Stimulated activated CD8-positive, alpha-beta memory T cell treated with anti-CD3 and anti-CD28 coated beads, Interleukin-4, amount 100 ng/mL, for 4 hours (primary cell): ENCODE measurements at places on chromosomes 1 and 21.

- DNase-seq = no peak
Observed at GRCh38 chr1:210935905-210936304, 198.0 kb downstream of the KCNH1 start.

DNA sequence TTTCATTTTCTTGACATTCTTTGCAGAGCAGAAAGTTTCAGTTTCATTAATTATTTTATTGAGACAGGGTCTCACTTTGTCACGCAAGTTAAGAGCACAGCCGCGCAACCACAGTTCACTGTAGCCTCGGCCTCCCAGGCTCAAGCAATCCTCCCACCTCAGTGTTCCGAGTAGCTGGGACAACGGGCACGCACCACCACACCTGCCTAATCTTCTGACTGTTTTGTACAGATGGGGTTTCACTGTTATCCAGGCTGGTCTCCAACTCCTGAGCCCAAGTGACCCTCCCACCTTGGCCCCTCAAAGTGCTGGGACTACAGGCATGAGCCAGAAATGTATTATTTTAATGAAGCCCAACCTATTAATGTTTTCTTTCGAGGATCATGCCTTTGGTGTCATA lies 3.0 kb upstream of the SPATC1L start:
- DNase-seq = no peak

GRCh38 chr1:17192394-17193221 lies 12.3 kb upstream of the PADI1 start:
- DNase-seq = no peak

DNA sequence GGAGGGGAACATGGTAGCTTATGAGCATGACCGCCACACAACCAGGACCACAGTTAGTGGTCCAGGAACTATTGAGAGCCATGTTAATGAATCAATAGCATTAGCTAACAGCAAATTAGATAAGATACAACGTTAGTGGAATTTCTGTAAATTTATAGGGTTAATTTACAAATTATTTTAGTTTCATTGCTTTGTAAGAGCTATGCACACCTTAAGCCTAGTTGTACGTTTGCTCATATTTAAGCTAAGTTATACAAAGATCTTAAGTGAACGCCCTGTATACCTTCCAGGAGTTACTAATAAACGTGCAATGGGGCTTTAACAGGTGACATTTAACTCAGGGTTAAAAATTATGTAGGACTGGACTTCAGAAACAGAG lies 749 bp downstream of the EXOSC10 start:
- DNase-seq = no peak

DNA sequence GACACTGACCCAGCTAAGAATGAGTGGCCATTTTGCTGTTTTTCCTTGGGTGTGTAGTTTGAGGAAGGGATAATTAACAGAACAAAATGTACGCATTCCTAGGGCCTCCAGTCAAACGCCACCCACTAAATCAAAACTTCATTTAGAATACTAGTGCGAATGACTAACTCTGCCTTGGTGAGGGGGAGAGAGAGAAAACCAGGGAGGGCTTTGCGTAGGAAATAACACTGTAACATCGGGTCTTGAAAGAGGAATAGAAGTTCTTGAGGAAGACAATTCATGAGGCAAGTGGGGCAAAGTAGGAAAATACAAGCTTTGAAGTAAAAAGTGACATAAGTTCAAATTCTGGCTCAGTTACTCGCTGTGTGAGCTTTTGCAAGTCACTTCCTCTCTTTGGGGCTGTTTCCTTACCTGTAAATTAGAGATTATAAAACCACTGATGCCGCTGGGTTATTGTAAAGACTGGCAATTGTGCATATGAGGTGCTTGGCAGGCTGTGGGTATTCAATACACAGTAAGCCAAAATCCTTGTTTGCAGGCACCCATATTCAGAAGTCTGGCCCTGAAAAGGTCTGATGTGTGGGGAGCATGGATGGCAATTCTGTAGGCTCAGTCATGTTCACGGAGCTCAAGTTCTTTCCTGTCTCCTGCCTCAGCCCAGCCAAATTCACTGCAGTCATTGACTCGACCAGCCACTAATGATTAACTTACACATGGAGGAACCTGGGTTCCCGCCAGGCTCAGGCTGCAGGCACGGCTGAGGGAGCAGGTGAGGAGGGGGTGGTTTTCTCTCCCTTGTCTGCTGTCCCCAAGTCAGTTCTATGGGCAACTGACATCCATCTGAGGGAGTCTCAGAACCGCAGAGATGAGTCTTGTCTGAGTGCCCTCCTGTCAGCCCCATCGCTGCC lies 140.3 kb upstream of the CSF3R start:
- DNase-seq = no peak

DNA sequence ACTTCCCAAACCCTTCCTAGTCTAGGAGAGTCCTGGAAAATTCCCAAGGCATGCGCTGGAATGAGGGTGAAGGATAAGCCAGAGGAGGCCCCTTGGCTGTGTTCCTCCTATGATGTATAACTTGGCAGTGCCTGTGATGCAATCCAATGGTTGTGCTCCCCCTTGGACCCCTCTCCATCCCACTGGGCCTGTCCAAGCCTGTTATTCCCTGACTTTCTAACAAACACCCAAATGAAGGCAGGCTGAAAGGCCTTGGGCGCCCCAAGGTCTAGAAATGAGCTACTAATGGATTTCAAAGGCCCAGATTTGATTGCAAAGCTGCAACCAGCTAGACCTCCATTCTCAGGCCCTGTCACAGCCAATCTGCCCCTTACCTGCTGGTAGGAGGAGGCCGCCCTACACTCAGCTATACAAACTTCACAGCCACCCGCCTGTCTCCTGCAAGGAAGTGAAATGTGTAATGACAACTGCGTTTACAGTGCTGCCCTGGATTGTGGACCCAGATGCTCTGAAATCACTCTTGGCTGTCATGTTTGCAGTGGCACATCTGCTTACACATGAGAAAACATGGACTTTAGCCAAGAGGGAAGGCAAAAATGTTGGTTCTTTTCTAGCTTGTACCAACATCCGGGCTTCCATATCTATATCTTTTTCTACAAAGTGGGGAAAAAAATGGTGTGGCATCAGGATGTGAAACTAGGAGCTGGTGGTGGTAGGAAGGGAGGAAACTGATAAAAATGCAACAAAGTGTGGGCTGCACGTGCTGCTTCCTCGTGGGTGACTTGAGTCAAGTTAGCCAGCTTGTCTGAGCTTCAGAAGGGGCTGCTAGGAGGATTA lies 130.4 kb downstream of the TRABD2B start:
- DNase-seq = no peak

- no peak for DNase-seq
Observed at GRCh38 chr1:212982430-212983152, 32.2 kb downstream of the VASH2 start.

GRCh38 chr1:6686294-6686693 lies 15.3 kb downstream of the DNAJC11 start:
- no peak for DNase-seq

DNA sequence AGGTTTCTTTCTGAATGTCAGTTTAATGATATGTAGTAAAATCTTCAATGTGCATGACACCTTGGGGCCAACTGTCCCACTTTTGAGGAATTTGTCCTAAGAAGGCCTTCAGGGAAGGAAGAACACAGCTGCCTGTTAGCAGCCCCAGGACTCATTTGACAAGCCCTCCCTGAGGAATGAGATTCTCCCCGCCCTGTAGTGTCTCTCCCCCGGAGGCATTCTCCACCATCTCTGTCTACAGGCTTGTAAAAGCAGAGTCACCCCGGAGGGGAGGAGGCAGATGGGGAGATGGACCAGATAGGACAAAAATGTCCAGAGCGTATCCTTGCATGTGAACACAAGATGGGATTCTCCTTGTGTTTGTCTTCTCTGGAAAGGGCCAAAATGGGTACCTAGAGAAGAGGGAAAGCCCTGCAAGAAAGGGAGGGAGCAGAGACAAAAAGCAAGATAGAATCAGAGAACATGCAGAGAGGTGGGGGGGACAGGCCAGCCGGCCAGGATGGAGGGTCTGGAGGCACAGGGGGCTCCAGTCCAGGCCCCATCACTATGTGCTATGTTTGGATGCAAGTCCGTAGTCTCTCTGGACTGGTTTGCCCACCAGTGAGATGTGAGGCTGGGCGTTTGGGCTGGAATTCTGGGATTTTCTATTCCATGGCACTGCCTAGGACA lies 12.0 kb upstream of the WNT3A start:
- no peak for DNase-seq
